ENCODE measurements at places on chromosomes 6 and 20.

DNA sequence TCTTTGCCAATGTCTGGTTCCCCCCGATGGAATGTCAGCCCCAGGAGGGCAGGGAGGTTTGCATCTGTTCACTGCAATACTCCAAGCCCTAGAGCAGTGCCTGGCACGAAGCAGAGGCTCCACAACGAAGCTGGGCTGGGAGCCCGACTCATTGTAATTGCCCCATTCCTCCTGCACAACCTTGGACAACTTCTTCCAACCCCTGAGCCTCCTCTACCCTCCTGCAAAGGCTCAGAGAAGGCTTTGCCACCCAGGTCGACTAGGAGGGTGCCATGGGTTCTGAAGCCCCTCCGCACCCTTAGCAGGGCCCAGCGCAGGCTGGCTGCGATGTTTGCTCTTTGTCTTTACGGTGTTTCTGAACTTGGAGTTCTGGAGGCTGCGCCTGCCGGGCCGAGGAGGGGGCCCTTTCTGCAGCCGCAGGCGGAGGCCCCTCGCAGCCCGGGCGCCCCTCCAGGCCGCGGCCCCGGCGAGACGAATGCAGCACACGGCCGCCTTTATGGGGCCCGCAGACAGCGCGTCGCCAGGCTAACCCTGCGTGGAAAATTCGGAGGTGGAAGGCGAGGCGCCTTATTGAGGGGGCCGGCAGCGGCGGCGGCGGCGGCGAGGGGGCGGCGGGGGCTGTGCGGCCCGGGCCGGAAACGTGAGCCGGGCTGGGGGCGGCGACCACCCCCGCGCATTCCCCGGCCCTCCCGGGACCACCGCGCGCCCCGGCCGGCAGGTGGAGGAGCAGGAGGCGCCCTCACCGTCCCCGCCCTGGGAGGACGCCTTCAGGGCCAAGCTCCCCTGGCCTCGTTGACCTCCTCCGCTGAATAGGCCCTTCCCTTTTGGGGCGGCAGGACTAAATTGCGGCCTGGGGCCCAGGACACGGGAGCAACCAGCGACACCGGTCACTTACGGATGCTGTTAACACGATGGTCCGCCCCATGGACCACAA lies 27.0 kb downstream of the SNAI1 start:
- DNase-seq = no peak

GRCh38 chr6:146028252-146028795 lies 538 bp upstream of the GRM1 start:
- no peak for DNase-seq

- no peak for DNase-seq
Observed at GRCh38 chr6:70537266-70537665, 29.5 kb upstream of the SDHAF4 start.

DNA sequence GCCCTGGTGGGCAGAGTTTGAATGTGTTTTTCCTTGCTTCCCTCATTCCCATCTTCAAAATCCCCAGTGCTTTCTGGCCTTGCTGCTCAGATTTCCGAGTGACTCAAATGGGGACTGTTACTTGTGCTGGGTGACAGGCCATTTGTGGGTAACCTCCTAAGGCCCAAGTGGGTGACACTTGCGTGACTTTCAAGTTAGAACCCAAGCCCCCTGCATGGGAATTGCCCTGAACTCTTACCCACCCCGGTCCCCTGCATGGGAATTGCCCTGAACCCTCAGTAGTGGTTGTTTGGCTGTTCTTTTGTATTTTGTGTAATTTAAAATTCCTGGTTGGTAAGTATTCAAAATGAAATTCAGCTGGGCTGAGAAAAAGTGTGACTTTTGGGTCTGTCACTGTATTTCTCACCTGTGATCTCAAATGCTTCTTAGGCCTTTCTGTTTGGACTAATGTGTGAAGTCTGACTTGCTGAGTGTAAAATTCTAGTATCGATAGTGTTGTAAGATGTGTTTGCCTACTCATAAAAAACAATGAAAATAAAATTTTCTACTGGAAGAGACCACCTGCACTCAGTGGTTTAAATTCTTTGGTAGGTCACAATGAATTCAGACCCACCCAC lies 12.4 kb upstream of the RBM38 start:
- no peak for DNase-seq

DNA sequence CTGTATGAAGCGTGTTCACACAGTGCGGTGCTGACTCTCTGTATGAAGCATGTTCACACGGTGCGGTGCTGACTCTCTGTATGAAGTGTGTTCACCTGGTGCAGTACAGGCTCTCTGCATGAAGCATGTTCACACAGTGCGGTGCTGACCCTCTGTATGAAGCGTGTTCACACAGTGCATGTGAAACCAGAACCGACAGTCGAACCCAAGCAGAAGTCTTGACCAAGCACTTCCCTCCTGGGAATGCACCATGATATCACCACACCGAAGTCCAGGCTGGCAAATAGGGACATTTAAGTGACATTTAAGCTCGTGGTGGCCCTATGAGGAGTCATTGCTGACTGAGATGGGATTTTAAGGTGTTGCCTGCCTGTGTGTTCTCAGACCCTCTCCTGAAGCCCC lies 11.3 kb upstream of the SERPINB1 start:
- no peak for DNase-seq

DNA sequence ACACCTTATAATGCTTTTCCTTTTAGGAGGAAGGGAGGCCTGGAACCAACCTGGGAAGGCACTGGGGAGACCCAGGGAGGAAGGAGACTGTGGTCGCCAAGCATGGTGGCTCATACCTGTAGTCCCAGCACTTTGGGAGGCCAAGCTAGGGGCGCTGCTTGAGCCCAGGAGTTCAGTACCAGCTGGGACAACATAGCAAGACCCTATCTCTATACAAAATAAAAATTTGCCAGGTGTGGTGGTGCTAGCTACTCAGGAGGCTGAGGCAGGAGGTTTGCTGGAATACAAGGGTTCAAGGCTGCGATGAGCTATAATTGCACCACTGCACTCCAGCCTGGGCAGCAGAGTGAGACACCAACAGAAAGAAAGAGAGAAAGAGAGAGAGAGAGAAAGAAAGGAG lies 36.2 kb downstream of the PPP1R14C start:
- DNase-seq = no peak

DNA sequence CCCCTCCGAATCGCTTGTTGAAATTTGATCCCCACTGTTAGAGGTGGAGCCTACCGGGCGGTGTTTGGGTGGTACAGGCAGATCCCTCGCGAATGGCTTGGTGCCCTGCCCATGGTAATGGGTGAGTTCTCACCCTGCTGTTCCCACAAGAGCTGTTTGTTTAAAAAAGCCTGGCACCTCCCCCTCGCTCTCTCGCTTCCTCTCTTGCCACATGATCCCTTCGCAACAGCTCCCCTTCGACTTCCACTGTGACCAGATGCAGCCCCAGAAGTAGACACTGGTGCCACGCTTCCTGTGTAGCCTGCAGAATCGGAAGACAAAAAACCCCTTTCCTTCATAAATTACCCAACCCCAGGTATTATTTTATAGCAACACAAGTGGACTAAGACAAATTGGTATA lies 292.2 kb upstream of the QKI start:
- DNase-seq = no peak

DNA sequence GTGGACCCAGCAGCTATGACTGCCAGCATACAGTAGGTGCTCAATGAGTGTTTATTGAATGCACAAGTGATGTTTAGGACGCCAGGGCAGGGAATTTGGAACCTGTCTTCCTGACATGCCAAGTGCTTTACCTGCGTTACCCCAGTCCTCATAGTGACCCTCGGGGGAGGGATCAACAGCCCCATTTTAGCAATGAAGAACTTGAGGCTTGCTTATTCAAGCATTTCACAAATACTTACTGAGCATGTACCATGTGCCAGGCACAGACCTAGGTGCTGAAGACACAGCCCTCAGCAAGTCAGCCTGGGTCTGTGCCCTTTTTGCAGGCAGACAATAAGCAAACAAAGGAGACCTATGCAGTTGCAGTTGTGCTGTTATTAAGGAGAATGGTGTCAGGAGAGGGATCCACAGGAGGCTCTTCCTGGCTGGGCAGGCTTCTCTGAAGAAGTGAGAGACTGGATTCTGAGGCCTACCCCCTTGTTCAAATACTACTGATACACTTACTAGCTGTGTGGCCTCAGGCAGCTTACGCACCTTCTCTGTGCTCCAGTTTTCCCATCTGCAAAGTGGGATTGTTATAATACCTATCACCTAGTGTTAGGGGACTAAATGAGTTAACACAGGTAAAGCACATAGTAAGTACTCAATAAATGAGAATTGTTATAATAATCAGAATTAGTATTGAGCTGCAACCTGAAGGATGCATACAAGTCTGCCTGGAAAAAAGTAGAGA lies 39.8 kb downstream of the TTLL9 start:
- no peak for DNase-seq
